A172 (cell line): ENCODE measurements at places on chromosomes 6 and 20. TPM values are rescaled to one million over a fixed set of nuclear protein-coding genes. Genes with fewer than 3 reads are reported as not detected.

MRPS10 gene
- 93.5 and 95.1 TPM in 2 replicates for total RNA-seq

DNA sequence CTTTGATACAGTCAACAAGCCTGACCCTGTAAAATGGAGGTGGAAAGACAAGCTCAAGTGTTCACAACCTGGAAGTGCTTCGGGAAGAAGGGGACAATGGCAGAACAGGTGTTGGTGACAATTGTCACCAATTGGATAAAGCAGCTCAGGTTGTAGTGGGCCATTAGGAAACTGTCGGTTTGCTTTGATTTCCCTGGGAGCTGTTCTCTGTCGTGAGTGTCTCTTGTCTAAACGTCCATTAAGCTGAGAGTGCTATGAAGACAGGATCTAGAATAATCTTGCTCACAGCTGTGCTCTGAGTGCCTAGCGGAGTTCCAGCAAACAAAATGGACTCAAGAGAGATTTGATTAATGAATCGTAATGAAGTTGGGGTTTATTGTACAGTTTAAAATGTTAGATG, 15.0 kb downstream of the CCR6 start:
- DNase-seq: no peak

UBE2C gene
- total RNA-seq: 206 and 210 TPM in 2 replicates

DNA sequence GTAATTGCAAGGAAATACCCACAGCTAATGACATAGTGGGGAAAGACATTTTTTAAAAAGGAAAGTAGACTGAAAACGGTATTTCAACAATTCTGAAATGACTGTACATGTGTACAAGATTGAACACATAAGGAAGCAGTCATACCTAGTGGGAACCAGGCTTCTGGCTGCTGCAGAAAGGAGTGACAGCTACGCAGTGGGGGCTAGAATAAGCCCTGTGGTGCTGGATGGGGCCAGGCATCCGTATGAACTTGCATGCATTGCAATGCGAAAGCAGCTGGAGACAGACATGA, 54.9 kb upstream of the GPR31 start:
- DNase-seq: no peak

DNA sequence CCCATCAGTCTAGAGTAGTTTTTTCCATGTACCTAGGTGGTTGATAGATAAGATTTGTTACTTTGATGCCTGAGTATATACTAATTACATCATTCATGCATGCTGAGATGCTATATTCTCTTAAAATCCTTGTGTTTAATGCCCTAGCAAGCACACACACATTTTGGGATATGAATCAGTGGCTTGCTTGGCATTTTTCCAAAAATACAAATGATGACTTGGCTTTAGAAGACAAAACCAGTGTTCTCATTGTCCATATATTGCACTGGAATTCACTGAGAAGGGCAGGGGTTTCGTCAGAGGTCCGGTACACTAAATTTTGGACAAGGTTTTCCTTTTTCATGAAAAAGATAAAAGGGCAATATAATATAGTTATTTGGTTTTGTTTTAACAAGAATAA, 24.9 kb downstream of the GTPBP2 start:
- DNase-seq: peak; percentile 44

GRCh38 chr6:70396796-70397729, 16.2 kb upstream of the FAM135A start:
- no peak for DNase-seq

- no peak for DNase-seq
These were observed 732.2 kb downstream of the CBLN4 start for GRCh38 chr20:55273149-55273548.

GRCh38 chr6:11040134-11040533, 4.0 kb downstream of the ELOVL2 start:
- peak; percentile 9 for DNase-seq

EFCAB8 gene
- not detected in 2 replicates for total RNA-seq

DNA sequence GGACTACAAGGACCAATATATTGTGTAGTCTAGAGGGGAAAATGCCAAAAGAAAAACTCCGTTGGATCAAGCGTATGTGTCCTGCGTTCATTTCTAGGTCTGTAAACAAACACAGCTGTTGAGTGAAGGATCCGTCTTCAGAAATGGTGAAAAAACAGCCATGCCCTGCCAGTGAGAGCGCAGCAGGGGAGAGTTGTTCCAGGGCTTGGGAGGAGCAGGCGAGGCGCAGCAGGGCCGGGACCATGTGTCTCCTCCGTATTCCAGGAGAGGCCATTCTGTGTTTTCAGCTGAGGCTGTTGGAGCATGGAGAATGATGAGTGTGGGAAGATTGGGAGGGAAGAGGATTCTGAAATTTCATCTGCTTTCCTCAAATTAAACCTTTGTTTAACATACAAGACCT, 38.0 kb downstream of the BMP6 start:
- no peak for DNase-seq

ATXN1 gene
- total RNA-seq: 11.4 and 12.4 TPM in 2 replicates

GRCh38 chr20:51756653-51757052, 11.5 kb downstream of the ATP9A start:
- no peak for DNase-seq

GRCh38 chr6:1591926-1592325, 17.8 kb upstream of the FOXC1 start:
- DNase-seq: no peak

DNA sequence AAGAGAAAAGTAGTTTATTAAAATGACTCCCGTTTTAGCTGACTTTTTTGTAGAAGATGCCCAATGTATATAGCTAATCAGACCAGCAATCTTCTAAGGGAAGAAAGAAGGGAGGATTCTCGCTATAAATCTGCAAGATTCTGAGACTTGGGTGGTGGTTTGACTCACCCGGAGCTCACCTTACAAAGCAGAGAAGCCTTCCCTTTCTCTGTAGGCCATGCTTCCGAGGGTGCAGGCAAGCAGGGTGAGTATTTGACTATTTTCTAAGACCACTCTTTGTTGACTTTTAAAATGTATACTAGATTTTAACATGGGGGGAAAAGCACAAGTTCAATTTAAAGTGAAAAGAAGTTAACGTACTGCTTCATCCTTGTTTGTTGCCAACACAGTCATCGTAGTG, 2.7 kb downstream of the OLIG3 start:
- no peak for DNase-seq

- DNase-seq: no peak
These were observed 18.4 kb upstream of the MRPS10 start for GRCh38 chr6:42236030-42236429.

GRCh38 chr6:163457637-163458561, 43.4 kb downstream of the QKI start:
- DNase-seq: peak; percentile 24

DNA sequence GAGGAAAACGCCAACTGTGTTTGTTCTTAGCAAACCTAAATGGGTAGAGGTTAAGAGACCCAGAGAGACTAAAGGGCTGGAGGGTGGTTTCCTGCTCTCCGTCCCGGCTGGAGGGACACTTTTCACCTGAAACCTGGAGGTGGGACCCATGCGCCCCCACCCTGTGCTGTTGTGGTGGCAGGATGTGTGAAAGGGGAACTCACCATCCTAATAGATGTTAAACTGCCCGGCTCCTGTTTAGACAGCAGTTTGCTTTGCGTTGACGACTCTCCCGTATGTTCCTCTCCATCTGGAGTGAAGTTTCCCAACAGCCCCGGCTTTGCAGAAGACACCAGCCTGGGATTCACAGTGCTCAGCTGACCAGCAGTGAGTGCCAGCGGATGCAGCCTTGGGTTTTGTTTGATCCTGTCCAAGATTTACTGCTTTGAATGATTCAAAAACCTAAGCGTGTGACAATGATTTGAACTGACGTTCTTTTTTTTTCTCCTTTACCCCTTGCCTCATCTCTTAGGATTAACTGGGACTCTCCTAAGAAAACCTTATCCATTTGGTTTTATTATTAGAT, 66.0 kb downstream of the CDH4 start:
- no peak for DNase-seq

DNA sequence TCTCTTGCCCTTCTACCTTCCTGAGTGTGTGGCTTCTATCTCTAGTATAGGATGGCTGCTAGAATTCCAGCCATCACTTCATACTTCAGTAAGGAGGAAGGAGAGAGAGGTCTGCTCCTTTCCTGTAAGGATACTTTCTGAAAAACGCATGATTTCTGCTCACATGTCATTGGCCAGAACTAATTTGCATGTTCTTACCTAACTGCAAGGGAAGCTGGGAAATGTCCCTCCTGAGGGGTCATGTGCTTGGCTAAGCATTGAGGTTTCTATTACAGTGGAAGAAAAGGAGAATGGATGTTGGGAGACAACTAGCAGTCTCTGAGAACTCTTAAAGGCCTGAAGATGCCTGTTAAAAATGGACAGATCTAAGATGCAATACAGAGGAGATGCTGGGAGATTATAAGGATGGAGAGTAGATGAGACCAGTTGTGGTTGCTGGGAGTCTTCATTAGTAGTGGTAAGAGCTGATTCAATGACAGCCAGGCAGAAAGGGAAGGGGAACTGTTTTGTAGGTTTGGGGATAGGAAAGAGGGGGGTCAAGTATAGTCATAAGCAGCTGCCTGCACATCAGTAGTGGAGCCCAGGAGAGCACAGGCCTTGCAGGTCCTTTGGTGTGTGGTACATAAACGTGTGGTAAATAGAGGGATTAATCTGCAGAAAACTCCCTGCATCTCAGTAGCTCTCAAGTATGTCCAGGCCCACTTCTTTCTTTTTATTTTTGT, 20.2 kb downstream of the CDS2 start:
- no peak for DNase-seq

RWDD2A gene
- total RNA-seq: 3.7 and 4.8 TPM in 2 replicates

SLC17A3 gene
- total RNA-seq: not detected in 2 replicates

DNA sequence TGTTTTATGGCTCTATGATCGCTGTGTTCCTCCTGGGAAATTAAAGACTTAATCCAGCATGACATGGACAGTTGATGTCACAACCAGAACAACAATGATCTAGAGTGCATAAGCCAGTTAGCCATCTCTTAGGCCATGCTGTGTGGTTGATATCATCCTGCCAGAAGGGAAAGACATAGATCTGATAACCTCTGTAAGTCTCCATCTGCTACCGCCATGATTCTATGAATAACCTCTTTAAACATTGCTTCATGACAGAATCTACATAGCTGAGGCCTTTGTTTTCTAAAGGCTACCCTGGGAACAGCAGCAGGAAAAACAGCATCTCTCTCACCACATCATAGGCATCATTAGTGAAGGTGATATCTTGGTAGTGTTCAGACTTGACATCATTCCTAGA, 117.6 kb upstream of the PHACTR1 start:
- no peak for DNase-seq

DNA sequence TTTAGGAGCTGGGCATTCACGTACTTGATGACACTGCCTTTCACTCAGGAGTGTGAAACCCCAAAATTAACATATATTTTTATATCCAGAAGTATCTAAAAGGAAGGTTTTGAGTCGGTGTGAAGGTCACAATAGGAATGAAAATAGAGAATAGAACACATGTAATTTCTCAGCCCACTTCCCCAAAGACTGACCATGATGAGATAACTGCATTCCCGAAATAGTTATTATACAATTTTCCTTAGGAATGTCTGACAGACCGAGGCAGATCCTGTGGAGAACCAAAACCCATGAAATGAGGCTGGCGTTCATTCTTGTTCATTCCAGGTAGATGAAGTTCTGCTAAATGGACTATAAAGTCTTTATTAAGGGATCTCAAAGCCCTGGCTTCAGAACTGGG, 10.3 kb downstream of the NSFL1C start:
- DNase-seq: no peak

DNA sequence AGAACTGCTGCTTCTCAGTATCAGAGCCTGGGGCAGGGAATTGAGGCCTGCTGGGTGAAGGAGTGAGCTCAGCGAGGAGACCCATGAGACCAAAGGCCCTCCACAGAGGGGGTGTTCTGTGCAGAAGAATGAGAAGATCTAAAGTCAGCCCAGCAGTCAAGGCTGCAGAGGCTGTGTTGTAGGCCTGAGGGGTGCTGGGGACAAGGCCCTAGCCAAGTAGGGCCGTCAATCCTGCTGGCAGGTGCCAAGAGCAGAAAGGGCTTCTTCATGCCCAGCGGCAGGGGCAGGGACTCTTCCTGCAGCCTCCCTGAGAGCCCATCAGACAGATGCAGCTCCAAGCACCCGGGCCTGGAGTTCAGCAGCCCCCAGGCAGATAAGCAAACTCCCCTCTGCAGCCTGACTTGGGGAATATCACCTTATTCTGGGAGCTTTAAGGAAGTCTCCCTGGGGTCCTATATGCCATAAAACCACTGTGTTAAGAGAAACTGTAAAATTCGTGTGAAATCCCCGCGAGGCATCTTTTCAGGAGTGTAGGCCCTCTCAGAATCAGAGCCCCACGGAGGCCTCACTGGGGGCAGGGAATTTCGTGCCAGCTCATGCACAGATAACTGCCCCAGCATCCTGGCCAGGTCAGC, 9.0 kb downstream of the CCDC167 start:
- no peak for DNase-seq

DNA sequence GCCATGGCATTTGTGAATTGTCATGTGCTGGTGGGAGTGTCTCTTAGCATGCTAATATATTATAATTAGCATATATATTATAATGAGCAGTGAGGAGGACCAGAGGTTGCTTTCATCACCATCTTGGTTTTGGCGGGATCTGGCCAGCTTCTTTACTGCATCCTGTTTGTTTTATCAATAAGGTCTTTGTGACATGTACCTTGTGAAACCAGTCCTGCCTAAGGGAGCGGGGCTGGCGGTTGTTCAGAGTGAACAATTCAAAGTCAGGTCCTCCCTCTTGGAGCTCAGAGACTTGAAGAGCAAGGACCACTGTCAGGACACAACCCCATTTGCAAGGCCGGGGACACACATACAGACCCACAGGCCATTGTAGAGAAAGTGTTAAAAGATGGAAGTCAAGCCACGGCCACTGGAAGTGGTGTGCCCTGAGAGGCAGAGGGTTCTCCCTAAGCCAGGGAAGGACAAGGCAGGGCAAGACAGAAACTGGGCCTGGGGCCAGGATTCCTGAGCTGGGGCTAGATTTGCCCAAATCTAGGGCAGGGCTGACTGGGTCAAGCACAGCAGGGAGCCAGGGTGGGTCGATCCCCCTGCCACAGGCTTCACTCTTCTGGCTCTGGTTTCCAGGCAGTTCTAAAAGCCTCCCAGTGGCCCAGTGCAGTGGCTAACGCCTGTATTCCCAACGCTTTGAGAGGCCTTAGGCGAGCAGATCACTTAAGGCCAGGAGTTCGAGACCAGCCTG, 14.2 kb downstream of the SLC52A3 start:
- DNase-seq: no peak

GATA5 gene
- total RNA-seq: 4.7 and 5.5 TPM in 2 replicates
